ENCODE measurements at places on chromosomes 2 and 18.

GRCh38 chr18:21218862-21219261 lies 23.2 kb upstream of the GREB1L start:
- DNase-seq, result no peak

GRCh38 chr2:86292571-86293515 lies 44.6 kb downstream of the REEP1 start:
- no peak for DNase-seq

DNA sequence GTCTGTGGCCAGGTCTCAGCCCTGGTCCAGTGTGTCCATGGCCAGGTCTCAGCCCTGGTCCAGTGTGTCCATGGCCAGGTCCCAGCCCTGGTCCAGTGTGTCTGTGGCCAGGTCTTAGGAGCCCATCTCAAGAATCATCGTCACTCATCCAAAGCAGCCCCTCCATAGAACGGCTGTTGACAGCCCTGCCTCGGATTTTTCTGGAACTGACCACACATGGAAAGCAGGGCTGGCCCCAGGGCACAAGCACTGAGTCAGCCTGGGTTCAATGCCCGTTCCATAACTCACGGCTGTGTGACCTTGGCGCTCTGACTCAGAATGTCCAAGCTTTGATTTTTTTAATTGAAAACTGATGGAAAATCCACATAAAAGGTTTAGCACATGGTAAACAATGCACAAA lies 59.9 kb upstream of the SNTG2 start:
- DNase-seq, result no peak

GRCh38 chr2:208253600-208254117 lies 1.2 kb downstream of the IDH1 start:
- DNase-seq, result no peak

GRCh38 chr2:43028188-43028587 lies 198.2 kb downstream of the ZFP36L2 start:
- no peak for DNase-seq

Measured in CD4-positive, alpha-beta T cell treated with Interleukin-4 for 4 hours (primary cell).